ENCODE measurements at places on chromosomes 1 and 21.

DNA sequence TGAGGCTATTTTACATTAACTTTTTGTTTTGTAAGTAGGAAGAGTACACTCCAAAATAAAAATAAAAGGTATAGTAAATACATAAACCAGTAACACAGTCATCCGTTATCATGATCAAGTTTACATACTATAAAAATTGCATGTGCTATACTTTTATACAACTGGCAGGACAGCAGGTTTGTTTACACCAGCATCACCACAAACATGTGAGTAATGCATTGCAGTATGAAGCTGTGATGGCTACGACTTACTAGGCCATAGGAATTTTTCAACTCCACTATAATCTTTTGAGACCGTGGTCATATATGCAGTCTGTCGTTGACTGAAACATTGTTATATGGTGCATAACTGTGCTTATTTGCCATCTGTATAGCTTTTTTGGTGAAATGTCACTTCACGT is 106.2 kb downstream of the CENPF start:
- no peak for DNase-seq

DNA sequence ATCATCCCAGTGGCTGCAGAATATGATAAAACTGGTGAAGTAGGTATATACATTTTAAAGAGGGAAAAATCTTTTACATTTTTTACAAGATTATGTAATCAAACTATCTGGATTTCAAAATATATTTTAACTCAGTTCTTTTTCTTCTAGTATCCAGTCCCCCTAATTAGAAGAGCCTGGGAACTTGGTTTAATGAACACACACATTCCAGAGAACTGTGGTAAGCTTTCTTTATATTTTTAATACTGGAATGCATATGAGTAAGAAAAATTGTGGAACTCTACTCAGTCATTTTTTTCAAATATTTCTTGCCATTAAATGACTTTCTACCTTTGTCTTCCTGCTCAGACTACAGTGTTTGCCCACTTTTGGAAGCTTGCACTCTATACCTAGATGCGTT is 8.2 kb downstream of the ACADM start:
- peak; percentile 23 for DNase-seq

GRCh38 chr21:45304476-45304830 is 16.8 kb upstream of the POFUT2 start:
- no peak for DNase-seq

GRCh38 chr1:196464480-196464941 is 143.7 kb downstream of the KCNT2 start:
- DNase-seq: peak; percentile 40

- no peak for DNase-seq
These were observed 33.6 kb upstream of the DIP2A start for GRCh38 chr21:46425041-46425440.

DNA sequence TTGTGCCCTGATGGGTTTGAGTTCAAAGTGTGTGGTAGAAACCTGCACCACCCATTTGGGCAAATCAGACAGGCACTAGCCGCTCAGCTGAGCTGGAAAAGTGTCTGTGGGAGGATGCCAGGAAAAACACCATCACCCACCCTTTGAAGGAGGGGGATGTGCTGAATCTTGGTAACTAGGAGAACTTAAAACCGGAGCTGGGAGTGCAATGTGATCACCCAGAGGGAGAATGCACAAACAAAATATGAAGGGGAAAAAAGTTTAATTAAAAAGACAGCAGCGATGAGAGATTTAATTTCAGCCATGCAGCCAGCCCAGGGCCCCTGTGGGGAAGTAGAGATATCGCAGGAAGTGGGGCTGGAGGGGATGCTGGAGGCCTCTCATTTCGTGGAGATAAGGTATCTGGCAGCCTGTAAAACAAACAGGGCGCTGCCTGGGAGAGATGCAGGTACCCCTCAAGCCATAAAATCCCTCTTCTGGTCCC is 86.8 kb upstream of the BCAR3 start:
- DNase-seq: no peak

- DNase-seq: no peak
These were observed 355.5 kb downstream of the HLX start for GRCh38 chr1:221234791-221235190.

DNA sequence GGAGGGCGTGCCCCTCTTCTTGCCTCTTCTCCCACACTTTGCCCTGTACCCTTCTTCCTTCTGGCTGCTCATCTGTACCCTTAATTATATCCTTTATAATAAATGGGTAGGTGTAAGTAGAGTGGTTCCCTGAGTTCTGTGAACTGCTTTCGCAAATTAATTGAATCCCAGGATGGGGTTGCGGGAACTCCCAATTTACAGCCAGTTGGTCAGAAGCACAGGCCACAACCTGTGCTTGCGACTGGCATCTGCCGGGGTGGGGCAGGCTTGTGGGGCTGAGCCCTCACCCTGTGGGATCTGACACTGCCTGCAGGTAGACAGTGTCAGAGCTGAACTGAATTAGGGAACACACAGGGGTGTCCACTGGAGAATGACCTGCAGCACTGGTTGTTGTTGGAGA is 244.9 kb downstream of the KCNJ6 start:
- DNase-seq: no peak

- DNase-seq: no peak
These were observed 96.0 kb upstream of the DUSP10 start for GRCh38 chr1:221837896-221838295.

- peak; percentile 65 for DNase-seq
These were observed 3.6 kb upstream of the KIAA2013 start for GRCh38 chr1:11929849-11930248.

- DNase-seq: no peak
These were observed 53.8 kb downstream of the PRDM2 start for GRCh38 chr1:13753636-13754402.

GRCh38 chr1:29224356-29224837 is 6.3 kb downstream of the MECR start:
- no peak for DNase-seq

Measured in AG08395 (cell line).